ENCODE measurements at places on chromosomes 16 and 17.

- no peak for DNase-seq
These were observed 17.1 kb upstream of the CPSF4L start for GRCh38 chr17:73278465-73279453.

DNA sequence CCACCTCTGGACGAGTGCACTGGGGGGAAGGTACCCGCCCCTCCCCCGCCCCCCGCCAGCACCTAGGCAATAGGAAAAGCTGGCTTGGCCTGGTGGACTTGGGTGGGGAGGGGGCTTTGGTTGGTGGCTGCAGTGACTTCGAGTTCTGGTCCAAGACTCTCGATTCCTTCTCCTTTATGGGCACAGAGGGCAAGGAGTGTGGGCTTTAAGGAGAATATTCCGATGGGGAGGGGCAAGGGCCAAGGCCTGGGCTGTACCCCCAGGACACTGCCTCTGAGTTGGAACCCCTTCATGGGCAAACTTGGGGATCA lies 409 bp downstream of the ACSF2 start:
- no peak for DNase-seq

- no peak for DNase-seq
These were observed 12.7 kb downstream of the SCGB1C2 start for GRCh38 chr17:149897-150584.

- no peak for DNase-seq
These were observed 80.7 kb downstream of the RAB11FIP4 start for GRCh38 chr17:31472137-31472536.

GRCh38 chr17:33858121-33858520 lies 397.0 kb upstream of the CCL2 start:
- DNase-seq, result no peak

DNA sequence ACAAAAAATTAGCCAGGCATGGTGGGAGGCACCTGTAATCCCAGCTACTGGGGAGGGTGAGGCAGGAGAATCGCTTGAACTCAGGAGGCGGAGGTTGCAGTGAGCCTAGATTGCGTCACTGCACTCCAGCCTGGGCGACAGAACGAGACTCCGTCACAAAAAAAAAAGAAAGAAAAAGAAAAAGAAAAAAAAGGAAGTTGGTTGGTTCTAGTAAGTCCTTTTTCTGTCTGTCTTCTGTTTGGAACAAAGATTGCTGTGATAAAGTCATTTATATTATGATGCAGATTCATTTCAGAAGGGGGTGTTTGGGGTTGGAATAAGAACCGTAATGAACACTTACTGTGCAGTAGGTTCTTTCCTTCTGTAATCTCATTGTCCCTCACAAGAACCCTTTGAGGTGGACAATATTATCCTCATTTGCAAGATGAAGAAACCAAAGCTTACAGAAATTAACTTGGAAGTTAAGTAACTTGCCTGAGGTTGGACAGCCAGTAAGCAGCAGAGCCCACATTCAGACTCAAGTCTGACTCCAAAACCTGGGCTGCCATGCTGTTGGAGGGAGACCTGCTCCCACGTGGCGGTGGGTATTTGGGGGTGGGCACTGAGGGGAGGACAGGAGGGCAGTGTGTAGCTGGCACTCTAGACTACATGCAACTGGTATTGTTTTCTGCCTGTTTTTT lies 10.3 kb downstream of the MINK1 start:
- no peak for DNase-seq

DNA sequence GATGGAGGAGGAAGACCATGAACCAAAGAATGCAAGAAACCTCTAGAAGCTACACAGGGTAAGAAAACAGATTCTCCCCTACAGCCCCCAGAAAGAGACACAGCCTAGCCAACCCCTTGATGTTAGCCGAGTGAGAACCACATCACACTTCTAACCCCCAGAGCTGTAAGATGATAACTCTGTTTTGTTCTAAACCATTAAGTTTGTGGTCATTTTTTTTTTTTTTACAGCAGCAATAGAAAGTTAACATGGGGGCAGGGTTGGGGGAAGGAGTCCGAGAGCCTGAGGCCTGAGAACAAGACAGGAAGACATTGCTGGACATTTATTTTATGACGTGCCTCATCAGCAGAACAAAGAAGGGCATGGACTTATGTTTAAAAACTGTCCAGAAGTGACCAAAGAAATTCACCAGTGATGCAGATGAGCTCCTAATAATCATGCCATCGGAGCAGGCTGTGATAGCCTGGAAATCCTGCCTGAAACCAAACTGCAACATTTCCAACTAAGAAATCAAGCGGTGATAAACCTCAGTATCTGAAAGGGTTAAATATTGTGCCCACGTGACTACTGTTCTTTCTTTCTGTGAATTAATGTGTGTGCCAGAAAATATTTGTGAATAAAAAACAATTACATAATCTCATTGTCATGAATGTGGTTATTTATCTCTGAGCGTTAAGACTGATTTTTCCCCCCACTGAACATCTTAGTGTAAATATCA lies 1.1 kb downstream of the ABCA9 start:
- DNase-seq, result no peak

GRCh38 chr16:57299719-57300386 lies 15.4 kb upstream of the PLLP start:
- peak; percentile 90 for DNase-seq

- peak; percentile 82 for DNase-seq
These were observed 3.4 kb downstream of the SGCA start for GRCh38 chr17:50169121-50169764.

- no peak for DNase-seq
These were observed 5.9 kb upstream of the XYLT1 start for GRCh38 chr16:17476414-17477259.

DNA sequence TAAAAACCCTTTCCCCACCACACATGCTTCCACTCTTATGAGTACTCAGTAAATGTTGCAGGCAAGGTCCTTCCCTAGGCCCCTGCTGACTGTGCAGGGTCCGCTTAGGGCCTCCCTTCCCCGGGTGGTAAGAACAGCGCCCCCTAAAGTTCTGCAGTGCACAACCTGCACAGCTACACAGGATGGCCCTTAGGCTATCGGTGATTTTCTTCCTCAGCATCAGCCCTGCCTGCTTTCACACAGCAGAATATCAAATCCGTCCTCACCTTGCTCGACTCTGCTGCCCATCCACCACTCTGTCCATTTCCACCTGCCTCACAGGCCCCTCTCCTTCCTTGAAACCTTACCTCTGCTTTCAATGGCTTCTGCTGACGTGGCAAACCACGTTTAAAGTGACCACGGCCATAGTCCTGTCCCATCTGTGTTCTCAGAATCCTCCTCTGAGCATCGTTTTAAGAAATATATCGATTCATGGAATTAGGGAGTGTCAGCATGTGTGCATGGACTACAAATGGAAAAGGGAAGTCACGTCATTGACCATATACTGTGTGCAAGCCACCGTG lies 51.4 kb upstream of the TMEM132E start:
- DNase-seq, result no peak

GRCh38 chr16:1775846-1776671 lies 3.1 kb upstream of the MRPS34 start:
- DNase-seq, result no peak

DNA sequence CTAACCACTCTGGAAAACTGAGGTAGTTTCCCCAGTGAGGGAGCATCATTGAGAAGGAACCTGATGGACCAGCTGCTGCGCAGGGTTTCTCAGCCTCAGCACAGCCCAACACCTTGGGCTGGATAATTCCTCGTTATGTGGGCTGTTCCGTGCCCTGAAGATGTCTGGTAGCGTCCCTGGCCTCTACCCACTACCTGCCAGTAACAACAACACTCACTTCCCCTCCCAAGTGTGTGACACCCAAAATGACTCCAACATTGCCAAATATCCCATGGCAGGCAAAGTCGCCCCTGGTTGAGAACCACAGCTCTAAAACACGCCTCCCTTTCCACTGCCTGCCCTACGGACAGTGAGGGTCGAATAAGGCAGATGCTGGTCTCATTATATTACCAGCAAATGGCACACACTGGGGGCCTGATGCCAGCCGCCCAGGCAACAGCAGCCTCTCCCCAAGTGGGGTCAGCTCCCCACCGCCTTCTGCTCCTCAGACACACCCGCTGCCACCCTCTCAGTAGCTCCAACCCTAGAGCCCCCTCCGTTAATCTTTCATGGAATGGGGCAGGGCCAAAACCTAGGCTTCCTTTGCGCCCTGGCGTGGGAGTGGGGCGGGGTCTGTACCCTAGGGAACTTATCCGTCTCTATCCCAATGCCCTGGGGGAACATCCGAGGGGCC lies 1.0 kb downstream of the RHBDF2 start:
- DNase-seq, result no peak

GRCh38 chr16:89147085-89147817 lies 24.3 kb upstream of the CDH15 start:
- DNase-seq, result no peak

- DNase-seq, result no peak
These were observed 165.4 kb downstream of the SEC14L1 start for GRCh38 chr17:77306048-77306789.

DNA sequence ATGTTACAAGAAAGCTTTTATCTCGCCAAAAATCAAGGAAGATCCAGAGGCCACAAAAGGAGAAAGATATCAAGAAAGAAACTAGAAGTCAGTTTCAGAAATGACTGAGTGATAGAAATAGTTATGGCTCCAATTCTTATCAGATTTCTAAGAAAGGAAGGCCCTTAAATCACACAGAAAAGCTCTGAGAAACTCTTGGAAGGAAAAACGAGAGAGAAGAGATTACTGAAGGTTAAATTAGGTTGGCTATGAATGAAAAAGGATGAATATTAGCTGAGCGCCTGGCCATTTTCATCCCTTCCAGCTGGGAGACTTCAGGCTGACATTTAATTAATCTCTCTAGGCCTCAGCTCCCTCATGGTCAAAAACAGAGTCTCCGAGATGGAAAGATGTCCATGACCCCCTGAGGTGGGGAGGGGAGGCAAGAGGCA lies 72.3 kb downstream of the CYTH1 start:
- no peak for DNase-seq

DNA sequence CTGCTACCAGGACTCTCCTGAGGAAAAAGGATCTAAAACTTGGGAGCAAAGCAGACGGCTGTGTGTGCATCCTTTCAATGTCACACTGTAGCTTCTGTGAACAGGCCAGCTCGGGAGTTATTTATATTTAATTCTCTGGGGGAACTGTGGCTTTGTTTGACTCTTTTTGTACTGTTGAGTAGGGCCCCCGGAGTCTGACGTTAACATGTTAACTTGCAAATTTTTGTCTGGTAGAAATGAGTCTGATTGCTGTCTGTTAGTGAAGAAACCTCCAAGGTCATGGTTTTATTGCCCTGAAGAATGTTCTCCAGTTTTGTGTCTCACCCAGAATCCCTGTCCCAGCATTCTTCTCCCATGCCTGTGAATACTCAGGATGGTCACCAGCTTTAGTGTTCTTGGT lies 14.2 kb upstream of the KCNG4 start:
- no peak for DNase-seq
